NCI-H1694 treated with DMSO at 0.1 percent for 48 hours (cell line): ENCODE measurements at places on chromosomes 12 and 14.
A peak's percentile ranks its signal among the peaks of the same experiment; 100 is the strongest.

- DNase-seq, result no peak
These were observed 157.5 kb upstream of the ALG10B start for GRCh38 chr12:38159092-38159551.

GRCh38 chr14:39467889-39468524 is 35.8 kb upstream of the FBXO33 start:
- DNase-seq, result no peak

DNA sequence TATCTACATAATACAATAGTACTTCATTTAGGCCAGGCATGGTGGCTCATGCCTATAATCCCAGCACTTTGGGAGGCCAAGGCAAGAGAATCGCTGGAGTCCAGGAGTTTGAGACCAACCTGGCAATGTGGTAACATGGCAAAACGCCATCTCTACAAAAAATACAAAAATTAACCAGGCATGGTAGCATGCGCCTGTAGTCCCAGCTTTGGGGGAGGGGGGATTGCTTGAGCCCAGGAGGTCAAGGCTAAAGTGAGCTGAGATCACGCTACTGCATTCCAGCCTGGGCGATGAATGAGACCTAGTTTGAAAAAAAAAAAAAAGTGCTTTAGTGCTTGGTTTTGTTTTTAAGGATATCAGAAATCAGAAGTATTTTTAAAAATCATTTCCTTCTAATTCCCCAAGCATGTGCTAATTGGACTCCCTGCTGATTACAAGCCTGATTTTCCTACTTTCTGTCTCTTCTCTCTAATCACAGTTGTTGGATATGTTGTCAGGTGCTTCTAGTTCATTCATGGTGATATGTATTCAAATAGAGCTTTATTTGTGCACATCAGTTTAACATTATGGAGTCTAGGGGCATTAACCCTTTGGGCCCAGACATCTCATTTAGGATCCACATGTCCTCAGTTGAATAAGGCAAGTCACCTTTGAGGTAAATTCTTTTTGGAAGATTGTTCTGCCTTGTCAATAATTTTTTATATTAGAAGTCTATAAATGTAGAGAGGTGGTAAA is 7.0 kb upstream of the KRAS start:
- no peak for DNase-seq

DNA sequence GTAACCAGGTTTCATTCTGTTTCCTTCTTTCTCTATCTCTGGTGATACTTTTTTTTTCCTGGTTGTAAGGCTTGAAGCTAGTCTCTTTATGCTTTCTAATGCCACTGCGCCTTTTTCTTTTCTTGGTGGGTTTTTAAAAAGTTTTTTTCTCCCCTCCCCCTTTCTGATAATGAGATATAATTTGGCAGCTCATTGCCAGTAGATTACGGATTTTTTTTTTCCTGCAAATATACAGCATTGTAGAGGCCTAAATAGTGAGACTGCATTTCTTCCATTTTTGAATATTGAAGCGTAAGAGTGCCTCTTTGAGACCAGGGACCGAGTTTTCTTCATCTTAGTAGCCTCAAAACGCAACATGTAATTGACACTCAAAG is 1.1 kb downstream of the PAPOLA start:
- DNase-seq, result no peak

- DNase-seq, result no peak
These were observed 85.0 kb downstream of the PTGER2 start for GRCh38 chr14:52399104-52399503.

DNA sequence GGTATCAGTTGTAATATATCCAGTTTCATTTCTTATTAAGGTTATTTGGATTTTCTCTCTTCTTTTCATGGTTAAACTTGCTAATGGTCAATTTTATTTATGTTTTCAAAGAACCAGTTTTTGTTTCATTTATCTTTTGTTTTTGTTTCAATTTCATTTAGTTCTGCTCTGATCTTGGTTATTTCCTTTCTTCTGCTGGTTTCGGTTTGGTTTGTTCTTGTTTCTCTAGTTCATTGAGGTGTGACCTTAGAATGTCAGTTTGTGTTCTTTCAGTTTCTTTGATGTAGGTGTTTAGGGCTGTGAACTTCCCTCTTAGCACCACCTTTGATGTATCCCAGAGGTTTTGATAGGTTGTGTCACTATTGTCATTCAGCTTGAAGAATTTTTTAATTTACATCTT is 145.6 kb upstream of the SLCO1B1 start:
- no peak for DNase-seq

DNA sequence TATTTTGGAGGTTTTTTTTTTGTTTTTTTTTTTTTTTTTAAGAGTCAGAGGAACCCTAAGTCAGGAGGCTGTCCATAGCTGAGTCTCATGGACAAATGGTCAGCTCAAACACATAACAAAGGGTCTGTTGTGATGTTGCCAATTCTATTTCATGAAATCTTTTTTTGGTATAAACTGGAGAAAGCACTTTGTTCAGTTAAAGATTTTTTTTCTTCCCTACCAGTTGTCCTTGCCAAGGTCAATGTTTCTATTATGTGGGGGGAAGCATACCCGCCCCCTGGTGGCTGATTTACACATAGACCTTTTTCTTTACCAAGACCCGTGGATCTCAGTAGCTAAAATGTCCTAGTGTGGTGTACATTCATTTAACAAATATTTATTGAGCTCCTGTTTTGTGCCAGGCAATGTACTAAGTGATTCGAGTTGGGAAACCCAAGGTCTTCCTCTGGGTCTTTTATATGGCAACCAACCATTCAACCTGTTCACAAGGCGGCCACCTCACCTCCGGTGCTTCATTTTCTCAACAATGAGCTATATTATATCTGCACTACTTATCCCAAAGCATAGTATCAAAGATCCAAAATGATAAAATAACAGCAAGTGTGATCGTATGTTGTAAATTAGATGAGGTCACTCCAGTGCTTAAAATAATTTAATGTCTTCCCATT is 214.5 kb downstream of the PAH start:
- peak; percentile 38 for DNase-seq

GRCh38 chr14:44914849-44915248 is 46.9 kb downstream of the KLHL28 start:
- DNase-seq, result no peak

DNA sequence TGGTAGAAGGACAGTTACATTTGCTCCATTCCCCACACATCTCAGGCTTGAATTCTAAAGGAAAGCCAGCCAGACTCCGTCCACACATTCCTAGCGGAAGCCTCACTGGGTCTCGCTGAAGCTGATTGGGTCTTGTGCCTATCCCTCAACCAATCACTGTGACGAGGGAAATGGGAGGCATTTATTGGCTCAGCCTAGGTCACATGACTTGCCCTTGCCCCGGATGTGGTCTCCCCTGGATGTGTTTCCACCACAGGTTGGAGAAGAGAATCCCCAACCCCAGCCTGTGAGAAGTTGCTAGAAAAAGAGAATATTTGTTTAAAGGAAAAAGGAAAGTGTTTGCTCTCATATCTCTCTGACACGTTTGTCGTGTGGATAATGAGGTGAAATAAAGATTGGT is 93.4 kb downstream of the C12orf75 start:
- DNase-seq, result no peak

DNA sequence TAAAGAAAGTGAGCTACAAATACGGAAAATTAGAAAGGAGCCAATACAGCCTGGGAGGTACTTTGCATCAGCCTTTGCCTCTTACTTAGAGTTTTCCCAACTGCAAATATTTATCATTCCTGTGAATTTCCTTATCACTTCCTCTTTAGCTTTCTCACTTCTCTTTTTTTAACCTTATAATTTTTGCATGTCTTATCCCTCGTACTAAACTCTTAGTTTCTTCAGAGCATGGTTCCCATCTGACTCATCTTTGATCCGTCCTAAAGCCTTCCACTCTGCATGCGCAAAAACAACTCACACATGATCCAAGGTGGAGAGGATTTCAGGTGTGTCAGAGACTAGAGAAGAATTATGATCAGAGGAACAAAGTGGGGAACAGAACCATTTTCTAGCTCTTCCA is 9.6 kb upstream of the SNAPC1 start:
- no peak for DNase-seq
